ENCODE measurements at places on chromosomes 12 and 14.

DNA sequence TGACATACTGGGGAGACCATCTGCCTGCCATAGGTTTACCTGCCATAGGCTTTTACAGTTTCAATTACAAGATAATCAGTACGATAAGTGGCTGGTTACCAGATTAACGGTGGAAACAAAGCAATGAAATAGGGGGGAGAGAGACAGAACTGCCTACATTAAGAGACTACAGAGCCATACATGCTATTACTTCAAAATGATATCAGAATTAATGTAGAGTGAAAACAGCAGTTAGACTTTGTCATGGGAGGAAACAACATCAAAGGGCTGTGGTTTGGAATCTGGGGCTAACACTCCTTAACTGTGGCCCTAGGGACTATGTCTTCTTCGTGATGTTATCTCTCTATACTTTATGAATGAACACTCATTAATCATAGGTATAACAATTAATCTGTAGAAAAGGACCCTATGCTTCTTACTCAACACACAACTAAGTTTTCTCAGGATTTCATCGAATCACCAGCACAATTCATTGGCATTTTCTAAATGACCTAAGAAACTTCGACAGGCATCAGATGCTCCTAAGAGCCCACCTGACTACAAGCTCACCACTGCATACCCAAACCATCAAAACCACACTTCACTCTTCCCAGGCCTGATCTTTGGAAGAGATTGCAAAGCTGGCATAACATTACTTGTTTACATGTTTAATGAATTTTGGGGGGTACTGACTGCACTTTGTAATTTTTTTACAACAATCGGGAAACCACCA, 475.6 kb upstream of the SOX5 start:
- DNase-seq, result no peak

DNA sequence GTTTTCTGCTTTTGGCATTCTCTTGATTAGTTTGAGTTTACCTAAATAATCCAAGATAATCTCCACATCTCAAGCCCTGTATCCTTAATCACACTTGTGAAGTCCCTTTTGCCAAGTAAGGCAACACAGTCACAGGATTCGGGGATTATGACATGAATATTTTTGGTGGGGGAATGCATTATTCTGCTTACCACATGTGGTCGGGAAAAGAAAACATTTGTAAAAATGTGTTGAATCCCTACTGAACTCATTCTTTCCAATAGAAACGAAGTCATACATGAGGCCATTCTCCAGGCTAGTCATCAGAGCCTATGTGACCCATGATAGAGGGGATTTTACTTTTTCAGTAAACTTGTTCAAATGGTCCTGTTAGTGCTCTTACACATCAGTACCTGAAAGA, 58.5 kb upstream of the PRICKLE1 start:
- DNase-seq, result no peak

- peak; percentile 76 for DNase-seq
Observed at GRCh38 chr14:64806202-64806861, 73.4 kb downstream of the SPTB start.

- DNase-seq, result no peak
Observed at GRCh38 chr14:58746701-58747100, 108.9 kb downstream of the DACT1 start.

DNA sequence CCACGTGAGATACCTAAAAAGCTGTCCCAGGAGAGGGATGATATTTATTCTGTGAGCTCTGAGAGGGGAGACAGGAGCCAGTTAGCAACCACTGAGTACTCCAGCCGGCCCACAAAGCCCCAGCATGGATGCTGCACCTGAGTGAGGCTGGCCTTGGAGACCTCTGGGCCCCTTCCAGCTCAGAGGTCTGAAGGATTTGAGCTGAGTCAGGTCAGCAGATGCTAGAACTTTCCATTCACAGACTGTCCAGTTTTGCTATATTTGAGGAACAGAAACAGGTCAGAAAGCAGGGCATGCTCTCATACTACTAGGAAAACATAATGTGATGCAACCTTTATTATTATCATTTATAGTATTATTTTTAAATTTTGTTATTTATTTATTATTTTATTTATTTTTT, 15.0 kb upstream of the MAPKAPK5 start:
- no peak for DNase-seq

- no peak for DNase-seq
Observed at GRCh38 chr14:28879573-28879996, 113.0 kb downstream of the FOXG1 start.

DNA sequence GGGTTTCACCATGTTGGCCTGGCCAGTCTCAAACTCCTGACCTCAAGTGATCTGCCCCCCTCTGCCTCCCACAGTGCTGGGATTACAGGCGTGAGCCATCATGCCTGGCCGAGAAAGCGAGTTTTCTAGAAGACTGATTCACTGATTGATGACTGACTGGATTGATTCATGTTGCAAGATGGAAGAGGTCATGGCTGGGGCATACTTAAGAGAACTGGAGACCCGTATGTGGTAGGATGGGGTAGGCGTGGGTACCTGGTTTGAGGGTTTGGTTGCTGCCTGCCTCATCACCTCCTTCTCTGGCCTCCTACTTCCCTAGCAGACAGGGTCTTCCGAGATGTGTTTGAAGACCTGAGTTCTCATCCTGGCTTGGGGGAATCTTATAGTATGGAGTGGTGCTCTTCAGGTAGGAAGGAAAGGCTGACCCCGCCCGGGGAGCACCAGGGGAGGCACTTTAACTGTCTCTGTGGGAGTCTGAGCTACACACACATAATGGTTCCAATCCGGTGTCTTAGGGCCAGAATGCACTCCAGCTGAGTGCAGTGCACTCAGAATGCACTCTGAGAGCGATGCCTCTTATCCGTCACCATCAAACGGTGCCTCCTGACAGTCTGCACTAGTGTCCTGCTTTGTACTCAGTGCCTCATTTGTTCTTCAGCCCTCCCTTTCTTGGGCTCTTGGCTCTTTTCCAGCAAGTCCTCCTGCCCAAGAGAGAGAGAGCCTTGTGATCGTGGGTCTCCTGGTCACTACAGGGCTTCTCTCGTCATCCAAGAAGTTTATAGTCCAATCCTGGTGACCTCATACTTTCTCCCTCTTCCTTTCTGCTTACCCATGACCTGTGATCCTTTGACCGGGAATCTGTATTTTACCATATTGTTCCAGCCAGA, 19.7 kb downstream of the PLEKHG3 start:
- DNase-seq, result peak; percentile 11

- peak; percentile 71 for DNase-seq
Observed at GRCh38 chr14:28635387-28635786, 131.2 kb upstream of the FOXG1 start.

DNA sequence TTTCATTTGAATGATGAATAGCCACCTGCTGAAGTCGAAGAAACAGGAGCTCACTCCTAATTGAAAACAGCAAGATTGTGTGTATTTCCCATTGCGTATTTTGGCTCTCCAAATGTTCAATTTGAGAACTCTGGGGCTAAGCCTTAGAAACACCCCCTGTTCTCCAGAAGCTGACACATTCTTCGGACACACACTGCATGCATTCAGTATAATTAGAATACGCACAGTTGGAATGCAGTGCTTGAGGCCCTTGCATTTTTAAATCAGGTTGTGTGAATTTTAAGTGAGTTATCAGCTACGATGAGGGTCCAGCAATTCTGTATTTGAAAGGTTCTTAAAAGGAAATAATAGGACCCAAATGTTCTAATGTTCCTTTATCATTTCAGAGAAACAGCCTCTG, 103.8 kb downstream of the PRKD1 start:
- no peak for DNase-seq

DNA sequence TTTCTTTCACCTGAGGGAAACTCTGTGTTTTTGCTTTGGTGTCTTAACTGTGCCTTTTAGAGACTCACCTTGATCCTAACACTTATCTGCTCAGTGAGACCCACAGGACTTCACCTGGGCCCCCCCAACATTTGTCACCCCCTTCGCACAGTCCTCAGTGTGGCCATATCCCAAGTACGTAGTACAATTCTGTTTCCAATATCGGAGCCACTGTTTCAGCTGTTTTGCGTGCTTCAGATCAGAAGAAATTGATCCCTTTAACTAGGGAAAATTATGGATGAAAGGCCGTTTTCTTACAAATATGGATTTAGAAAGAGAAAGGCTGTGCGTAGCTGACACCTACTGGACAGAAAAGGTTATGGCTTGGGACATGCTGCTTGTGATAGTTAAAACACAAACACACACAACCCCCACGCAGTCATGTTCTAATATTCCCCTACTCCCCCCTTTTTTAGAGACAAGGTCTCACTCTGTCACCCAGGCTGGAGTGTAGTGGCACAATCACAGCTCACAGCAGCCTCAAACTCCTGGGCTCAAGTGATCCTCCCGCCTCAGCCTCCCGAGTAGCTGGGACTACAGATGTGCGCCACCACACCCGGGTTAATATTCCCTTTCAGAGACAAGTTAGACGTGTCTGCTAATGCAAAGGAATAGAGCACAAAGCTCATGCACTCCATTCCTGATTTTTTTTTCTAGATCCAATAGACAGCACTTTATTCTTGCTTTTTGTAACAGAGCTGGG, 3.6 kb upstream of the SLC7A8 start:
- peak; percentile 83 for DNase-seq

DNA sequence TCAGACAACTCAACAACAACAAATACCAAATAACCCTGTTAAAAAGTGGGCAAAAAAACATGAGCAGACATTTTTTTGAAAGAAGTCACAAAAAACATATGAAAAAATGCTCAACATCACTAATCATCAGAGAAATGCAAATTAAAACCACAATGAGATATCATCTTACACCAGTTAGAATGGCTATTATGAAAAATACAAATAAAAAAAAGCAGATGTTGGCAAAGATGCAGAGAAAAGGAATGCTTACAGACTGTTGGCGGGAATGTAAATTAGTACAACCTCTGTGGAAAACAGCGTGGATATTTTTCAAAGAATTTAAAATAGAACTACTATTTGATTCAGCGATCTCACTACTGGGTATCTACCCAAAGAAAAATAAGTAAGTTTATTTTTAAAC, 114.0 kb downstream of the SLC38A4 start:
- peak; percentile 62 for DNase-seq

DNA sequence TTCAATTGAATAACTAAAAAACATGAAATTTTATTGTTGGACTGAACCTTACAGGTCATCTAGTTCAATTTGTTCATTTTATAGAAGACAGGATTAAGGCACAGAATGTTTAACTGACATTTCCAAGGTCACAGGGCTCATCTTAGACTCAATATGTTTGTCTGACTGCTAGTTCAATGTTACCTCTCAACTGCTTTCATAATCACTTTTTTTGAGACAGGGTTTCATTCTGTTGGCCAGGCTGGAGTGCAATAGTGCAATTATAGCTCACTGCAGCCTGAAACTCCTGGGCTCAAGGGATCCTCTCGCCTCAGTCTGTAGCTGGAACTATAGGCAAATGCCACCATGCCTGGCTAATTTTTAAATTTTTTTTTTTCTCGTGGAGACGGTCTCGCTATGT, 24.4 kb upstream of the ITGA5 start:
- no peak for DNase-seq

- peak; percentile 42 for DNase-seq
Observed at GRCh38 chr12:109165599-109165998, 49.2 kb downstream of the ACACB start.

GRCh38 chr12:53937596-53938325, 870 bp upstream of the HOXC13 start:
- no peak for DNase-seq

- no peak for DNase-seq
Observed at GRCh38 chr14:77036484-77037214, 8.1 kb upstream of the IRF2BPL start.

- peak; percentile 23 for DNase-seq
Observed at GRCh38 chr12:88691811-88692210, 111.5 kb upstream of the KITLG start.

- peak; percentile 31 for DNase-seq
Observed at GRCh38 chr14:25394791-25395391, 344.9 kb upstream of the STXBP6 start.

- no peak for DNase-seq
Observed at GRCh38 chr14:67079846-67080245, 109.4 kb upstream of the GARIN2 start.

DNA sequence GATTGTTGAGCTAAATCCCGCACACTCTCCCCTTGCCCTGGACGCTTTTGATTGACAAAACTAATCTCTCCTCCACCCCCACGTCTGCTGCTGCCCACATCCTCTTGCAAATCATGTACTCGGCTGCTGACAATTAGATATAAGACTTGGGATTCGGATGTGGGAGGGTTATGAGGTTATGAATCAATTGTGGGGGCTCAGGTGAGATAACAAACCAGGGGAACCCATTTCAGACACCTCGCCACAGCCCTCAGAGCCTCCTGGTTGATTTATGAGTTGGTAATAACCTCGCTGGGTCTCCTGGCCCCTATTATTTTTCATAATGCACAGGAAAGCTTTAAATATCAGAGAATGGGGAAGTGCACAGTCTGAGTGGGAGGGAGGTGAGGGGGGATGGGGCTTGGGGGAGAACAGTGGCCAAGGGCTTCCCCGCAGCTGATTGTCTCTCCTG, 449.9 kb downstream of the DPF3 start:
- no peak for DNase-seq

- DNase-seq, result no peak
Observed at GRCh38 chr14:49196327-49196726, 389.9 kb downstream of the RPS29 start.

GRCh38 chr14:65261425-65261920, 151.1 kb upstream of the FUT8 start:
- DNase-seq, result peak; percentile 90

- peak; percentile 62 for DNase-seq
Observed at GRCh38 chr12:46675736-46676135, 150.1 kb downstream of the SLC38A4 start.

All from fibroblast of mammary gland (primary cell).